CD4-positive, alpha-beta T cell treated with Interleukin-1 beta for 1 hour (primary cell): ENCODE measurements at places on chromosomes 1 and 21.

GRCh38 chr1:47814612-47815395 is 182.4 kb downstream of the TRABD2B start:
- no peak for DNase-seq

DNA sequence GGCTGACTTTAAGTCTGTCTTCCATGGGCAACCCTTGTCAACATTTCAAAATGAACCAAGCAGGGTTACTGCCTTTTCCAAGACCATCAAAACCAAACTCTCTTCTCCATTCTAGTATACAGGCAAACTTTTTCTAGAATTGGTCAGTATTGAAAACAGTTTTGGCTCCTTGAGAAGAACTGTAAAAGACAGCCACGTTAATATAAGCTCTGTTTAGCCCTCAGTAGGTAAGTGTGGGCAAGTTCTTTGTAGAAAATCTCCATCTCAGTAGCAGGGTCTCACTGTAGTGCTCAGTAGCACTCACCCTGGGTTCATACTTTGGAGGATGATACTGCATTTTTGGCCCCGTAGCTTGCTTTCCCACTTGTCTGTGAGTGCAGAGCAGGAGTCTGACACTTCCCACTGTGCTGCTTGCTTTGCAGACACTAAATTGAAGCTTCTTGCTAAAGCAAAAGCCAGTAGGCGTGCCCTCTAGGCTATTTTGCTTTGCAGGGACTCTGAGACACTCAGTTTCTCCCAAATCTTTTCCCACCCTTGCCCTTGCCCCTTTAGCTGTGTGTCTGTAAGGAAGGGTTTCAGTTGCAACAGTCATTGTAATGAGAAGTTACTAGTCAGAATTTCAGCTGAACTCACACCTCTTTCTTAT is 34.3 kb upstream of the CACYBP start:
- DNase-seq: peak; percentile 33

DNA sequence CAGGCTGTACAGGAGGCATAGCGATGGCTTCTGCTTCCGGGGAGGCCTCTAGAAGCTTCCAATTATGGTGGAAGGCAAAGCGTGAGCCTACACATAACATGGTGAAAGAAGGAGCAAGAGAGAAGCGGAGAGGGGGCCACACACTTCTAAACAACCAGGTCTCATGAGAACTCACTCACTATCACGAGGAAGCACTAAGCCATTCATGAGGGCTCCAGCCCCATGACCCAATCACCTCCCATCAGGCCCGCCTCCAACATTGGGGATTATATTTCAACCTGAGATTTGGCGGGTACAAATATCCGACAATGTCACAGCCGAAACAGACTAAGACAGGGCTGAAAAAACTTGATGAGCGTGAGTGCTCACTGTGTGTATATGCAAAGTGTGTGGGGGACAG is 89.3 kb upstream of the CNIH3 start:
- no peak for DNase-seq

- no peak for DNase-seq
Measured at GRCh38 chr1:110967256-110967655, 3.5 kb upstream of the LRIF1 start.

DNA sequence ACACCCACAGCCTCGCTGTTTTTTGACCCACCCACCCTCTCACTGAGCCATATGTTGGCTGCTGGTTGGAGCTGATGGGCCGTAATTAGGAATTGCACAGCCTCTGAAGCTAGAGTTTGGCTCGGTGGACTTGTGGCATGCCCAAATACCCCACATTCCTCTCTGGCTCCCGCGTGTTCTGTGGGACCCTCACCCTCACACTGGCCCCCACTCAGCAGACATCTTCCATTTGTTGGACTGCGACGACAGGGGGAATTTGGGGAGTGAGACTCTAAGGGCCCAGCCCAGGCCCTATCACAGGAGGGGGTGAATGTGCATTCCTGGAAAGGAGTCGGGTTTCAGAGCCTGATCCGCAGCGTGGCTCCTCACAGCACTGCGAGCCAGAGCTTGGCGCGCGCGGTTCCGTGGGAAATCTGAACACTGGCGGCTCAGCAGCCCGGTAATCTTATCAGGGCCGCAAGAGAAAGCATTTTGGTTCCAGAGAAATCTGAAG is 5.2 kb downstream of the RCSD1 start:
- no peak for DNase-seq

- DNase-seq: no peak
Measured at GRCh38 chr1:165531021-165531420, 12.8 kb upstream of the LRRC52 start.

DNA sequence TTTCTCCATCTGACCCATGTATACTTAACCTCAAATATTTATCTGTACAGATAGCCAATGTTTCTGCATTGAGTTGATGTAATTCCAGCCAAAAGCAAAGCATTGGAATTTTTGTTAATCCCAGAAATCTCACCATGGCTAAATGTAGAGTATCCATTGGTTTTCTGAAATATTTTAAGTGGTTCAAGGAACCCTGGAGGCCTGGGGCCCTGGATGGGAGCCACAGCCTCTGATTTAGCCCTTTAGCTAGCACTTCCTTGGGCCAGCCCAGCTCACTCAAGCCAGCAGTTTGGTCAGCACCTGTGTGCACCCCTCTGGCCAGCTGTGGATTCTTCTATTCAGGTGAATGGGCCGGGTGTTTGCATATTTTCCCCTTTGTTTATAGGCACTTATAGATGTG is 18.8 kb upstream of the EPS8L3 start:
- DNase-seq: no peak

DNA sequence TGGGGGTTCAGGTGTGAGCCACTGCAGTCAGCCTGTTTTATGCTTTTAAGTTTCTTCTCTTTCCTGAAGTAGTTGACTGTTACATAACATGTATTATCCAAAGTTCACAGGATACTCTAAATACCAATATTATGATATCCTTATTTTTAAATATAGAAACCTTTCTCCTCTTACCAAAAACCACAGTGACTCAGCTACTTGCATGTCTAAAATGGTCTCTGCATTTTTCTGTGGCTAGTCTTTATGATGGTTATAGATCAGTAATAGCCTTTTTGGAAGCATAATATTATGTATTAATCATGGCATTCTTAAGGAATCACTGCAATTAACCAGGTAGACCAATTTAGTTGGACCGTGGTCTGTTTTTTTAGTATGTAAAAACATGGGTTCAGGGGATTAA is 210.8 kb upstream of the CACYBP start:
- DNase-seq: no peak

DNA sequence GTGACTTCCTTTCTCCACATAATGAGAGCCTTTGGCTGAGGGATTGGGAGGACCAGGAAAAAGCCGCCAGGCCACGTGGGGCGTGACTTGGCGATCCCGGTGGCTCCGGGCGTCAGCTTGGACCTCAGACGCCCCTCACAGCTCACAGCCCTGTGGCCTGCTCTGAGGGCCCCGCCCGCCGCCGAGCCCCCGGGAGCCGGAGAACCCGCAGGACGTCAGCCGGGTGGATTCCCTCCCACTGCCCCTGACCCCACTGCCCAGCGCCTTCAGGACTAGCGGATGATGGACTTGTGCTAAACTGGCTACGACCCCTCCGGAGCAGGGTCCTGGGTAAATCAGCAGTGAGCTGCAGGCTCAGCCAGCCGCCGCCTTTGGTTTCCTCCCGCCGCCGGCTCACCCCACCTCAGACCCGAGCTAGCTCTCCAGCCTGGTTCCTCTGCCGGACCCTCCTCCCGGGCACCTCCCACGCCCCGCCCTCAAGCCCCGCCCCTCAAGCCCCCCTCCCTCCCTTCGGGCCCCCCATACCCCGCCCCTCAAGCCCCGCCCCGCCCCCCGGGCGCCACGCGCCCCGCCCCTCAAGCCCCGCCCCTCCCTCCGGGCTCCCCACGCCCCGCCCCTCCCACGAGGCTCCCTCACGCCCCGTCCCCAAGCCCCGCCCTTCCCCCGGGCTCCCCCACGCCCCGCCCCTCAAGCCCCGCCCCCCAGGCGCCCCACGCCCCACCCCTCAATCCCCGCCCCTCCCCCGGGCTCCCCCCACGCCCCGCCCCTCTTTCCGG is 10.0 kb upstream of the FAAP20 start:
- DNase-seq: peak; percentile 79

DNA sequence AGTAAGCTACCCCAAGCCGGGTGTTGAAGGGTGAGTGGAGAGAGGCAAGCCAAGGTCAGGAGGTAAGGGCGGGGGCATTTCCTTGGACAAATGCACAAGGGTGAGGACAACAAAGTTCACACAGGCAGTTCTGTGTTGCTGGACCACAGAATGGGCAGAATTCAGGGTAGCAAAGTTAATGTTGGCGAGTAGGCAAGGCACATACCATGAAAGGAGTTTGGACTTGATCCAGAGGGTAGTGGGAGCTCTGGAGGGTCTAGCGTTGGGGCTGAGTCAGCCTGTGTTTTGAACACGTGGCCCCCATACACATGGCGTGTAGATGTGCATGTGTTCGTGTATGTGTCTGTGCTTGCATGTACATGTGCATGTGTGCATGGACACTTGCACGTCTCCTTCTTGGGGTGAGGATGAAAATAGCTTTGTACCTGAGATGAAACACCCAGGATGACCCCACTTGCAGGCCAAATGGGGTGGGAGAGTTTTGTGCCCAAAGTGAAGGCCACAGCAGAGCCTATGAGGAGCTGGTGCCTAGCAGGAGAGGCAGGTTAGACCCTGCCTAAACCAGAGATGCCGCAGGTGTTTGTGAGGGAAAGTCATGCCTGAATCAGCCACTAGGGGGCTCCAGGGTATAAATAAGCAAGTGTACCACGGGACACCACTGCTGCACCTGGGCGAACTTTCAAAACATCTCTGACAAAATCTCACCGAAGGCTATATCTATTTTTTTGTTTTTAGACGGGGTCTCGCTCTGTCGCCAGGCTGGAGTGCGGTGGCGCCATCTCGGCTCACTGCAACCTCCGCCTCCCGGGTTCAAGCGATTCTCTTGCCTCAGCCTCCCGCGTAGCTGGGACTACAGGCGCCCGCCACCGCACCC is 21.8 kb downstream of the SLC27A3 start:
- DNase-seq: peak; percentile 86

GRCh38 chr1:246608616-246609376 is 42.5 kb downstream of the CNST start:
- DNase-seq: no peak

GRCh38 chr1:108947871-108948525 is 15.3 kb downstream of the CLCC1 start:
- DNase-seq: no peak

DNA sequence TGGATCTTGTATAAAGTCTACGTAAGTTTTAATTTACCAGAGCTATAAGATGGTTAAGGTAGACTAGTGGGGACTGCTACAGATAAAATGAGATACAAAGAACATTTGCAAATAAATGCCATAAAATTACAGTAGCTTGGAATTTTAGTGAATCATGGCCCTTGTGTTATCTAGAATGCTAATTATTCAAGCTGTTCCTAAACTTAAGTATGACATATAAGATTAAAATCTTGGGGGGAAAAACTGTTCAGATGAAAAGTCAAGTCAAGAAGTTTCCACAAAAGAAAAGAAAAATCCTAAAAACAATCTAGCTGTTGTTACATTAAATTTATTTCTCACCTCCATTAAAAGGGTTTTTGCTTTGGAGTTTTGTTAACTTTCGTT is 51.7 kb downstream of the SIM2 start:
- DNase-seq: no peak

DNA sequence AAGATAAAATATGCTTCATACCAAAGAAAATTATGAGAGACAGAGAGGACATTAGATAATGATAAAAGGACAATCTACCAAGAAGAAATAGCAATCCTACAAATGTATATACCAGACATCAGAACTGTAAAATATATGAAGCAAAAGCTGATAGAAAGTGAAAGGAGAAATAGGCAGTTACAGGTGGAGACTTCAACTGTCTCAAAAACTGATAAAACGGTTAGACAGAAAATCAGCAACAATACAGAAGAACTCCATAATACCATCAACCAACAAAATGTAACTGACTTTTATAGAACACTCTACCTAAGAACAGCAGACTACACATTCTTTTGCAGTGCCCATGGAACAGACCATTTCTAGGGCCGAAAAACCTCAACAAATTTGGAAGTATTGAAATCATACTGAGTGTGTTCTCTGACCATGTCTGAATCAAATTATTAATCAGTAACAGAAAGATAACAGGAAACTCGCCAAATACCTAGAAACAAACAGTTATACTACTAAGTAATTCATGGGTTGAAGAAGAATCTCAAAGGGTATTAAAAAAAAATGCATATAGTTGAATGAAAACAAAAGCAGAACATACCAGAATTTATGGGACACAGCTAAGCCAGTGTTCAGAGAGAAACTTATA is 132.1 kb downstream of the RPS6KC1 start:
- DNase-seq: no peak

- DNase-seq: no peak
Measured at GRCh38 chr1:245051349-245052221, 103.2 kb upstream of the KIF26B start.

DNA sequence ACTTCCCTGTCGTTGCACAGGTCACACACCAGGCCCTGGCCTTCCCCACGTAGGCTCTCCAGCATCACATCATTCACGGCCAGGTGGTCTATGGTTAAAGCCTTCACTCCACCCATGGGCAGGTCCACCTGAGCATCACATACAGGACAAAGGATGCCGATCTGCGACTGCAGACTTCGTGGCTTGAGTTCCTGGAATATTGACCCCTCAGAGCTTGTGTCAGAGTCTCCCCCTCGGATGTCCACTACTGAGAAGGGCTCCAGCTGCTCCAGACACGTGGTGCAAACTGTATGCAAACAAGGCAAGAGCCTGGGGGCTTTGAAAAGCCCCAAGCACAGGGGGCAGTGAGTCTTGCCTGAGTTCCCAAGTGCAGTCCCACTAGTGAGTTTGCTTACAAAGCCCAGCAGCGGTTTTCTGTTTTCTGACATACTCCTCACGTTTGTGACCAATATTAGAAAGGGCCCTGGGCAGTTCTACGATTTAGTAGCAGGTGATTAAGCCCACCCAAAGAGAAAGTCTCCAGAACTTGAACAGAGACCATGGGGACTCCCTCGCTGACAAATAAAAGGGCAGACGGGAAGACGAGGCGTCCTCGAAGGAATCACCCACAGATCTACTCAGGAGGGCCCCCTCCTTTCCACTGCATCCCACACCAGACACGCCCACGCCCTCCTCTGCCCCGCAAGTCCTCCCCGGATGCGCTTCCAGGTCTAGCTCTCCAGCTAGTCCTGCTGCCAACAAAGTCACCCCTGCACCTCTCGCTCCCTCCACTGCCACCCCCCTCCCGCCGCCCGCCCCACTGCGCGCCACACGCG is 568 bp downstream of the TRIM45 start:
- no peak for DNase-seq

DNA sequence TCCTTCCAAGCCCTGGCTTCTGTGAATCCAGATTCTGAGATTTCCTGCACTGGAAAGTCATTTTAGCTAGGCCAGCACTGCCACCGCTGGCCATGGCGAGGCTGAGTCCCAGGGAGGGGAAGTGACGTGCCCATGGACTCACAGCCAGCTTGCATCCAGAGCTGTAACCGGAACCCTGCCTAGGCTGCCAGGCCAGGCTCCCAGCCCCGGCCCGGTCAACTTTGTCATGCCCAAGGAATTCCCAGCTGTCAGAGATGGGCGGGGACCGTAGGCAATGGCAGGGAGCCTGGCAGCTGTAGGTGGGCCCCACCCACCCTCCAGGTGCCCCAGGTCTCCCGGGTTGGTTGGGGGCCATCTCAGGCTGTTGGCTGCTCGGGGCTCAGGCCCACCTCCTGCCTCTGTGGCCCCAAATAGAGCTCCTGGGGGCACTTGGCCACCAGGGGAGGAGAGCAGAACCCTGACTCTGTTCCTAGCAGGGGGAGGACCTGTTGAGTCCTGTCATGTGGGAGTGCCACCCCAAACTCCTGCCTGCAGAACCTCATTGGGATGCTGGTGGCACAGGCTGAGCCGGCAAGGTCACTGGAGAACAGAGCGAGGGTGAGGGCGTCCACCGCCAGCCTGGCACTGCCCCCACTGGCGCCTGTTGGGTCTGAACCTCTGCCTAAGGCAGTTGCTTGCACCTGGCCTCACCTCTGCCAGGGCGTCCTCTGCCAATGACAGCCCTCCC is 57.8 kb downstream of the FOXO6 start:
- DNase-seq: no peak
